ENCODE measurements at places on chromosomes 6 and 20.

DNA sequence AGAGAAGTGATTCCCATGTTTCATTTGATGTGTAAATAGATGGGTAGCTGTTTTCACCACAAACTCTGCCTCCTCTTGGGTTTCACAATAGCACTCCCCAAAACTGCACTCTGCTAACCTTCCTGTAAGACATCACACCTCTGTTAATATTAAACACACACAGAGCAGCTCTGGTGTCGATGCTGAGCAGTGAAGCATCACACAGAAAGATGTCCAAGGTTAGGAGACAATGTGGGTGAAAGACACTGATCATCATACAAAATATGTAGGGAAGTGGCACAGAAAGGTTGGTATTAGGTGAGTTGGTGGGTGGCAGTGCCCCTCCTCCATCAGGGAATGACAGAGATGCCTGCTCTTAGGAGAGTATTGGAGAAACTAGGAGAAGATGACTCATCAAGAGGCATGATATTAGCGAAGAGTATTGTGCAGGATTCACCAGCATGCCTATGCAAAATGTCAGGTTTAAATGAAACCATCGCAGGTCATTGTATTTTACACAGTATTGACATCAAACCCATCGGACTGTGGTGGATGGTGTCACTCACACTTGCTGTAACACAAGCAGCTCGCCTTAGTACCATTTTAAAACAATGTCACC is 199.7 kb downstream of the TBXT start:
- H3K4me3 ChIP-seq, result no peak overlapping the region
- no peak overlapping the region for H3K27ac ChIP-seq
- no peaks in the 10 kb centered on the region for H3K4me1 ChIP-seq
- no peaks in the 10 kb centered on the region for H3K27me3 ChIP-seq

- H3K4me1 ChIP-seq, result no peaks in the 10 kb centered on the region
- no peak overlapping the region for H3K4me3 ChIP-seq
- DNase-seq, result no peak
- H3K27me3 ChIP-seq, result no peaks in the 10 kb centered on the region
- no peaks in the 10 kb centered on the region for H3K36me3 ChIP-seq
- H3K27ac ChIP-seq, result no peak overlapping the region
Observed at GRCh38 chr20:23396950-23397627, 24.2 kb downstream of the NAPB start.

DNA sequence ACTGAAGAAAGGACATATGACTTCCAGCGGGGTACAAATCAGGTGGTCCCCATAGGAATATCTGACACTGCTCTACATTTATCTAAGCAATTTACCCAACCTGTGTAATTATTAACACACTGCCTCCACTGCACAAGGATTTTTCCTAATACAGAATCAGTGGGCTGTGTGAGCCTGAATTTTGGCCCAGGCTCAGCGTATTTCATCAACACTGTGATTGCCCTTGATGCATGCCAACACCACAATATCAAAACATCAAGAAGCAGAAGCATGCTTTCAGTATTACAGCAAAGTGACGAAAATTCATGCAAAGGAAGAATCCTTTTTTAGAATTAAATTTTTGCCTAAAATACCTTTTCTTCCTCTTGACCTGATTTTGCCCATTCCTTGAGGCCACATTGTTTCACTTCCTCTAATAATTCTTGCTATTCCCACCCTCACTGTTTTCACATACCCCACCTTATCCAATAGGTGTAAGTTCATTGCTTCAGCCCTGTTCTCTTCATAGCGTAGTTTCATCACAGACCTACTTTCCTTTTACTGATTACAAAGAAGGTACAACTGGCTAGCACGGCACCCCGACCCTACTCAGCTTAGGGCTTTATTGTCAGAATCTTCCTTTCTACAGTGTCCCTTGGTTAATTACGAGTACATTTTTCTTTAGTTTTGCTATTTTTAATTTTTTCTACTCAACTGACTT is 83.7 kb upstream of the PTCHD4 start:
- H3K36me3 ChIP-seq, result no peaks in the 10 kb centered on the region
- no peak overlapping the region for H3K27ac ChIP-seq
- H3K4me1 ChIP-seq, result no peaks in the 10 kb centered on the region
- DNase-seq, result no peak
- H3K4me3 ChIP-seq, result no peak overlapping the region

GRCh38 chr6:21802175-21802822 is 208.7 kb downstream of the SOX4 start:
- H3K36me3 ChIP-seq, result no peaks in the 10 kb centered on the region
- H3K4me3 ChIP-seq, result no peak overlapping the region
- H3K4me1 ChIP-seq, result no peaks in the 10 kb centered on the region
- no peak for DNase-seq

DNA sequence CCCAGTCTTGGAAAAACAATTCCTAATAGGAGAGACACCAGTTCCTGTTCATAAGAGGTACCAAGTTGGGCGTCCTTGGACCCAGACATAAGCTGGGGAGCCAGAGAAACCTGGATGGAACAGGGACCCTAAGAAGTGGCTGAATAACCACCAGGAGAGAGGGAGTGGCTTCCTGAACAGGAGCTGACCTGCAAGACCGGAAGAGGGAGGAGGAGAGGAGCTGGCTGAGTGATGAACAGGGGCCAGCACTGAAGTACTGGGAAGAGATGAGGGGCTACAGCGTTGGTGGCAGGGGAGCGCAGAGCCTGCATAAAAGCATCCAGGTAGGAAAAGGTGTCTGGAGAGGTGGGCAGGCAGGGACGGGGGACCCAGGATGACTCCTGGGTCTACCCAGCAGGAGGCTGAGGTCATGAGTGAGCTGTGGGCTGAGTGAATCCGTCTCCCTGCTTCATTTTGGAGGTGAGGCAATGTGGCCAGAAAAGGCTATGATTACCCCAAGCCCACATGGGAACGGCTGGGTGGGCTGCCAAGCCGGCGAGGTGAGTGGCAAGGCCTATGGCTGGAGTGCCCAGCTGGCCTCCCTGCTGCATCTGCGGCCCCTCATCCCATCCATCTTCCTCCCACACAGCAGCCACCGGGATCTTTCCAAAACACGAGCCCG is 34.4 kb upstream of the ZFAND3 start:
- no peaks in the 10 kb centered on the region for H3K36me3 ChIP-seq
- no peak overlapping the region for H3K4me3 ChIP-seq
- H3K27me3 ChIP-seq, result no peaks in the 10 kb centered on the region
- H3K4me1 ChIP-seq, result no peaks in the 10 kb centered on the region

DNA sequence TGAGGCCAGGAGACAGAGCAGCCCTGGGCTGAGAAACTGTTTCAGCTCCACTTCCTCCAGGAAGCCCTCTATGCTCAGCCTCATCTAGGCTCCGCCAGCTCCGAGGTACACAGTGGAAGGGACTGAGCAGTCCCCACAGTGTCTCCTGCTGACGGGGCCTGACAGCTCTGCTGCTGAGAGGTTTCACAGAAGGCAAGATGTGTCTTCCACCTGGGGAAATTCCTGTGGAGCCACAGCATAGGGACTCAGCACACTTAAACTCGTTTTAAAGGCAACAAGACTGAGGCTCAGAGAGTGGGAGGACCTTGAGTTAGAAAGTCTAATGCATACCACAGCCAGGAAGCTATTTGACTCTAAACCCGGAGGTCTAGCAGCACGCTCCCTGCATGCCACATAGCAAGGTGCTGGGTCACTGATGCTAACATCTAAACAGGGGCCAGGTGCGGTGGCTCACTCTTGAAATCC is 6.8 kb downstream of the ADA start:
- no peak for DNase-seq
- no peak overlapping the region for H3K27ac ChIP-seq

DNA sequence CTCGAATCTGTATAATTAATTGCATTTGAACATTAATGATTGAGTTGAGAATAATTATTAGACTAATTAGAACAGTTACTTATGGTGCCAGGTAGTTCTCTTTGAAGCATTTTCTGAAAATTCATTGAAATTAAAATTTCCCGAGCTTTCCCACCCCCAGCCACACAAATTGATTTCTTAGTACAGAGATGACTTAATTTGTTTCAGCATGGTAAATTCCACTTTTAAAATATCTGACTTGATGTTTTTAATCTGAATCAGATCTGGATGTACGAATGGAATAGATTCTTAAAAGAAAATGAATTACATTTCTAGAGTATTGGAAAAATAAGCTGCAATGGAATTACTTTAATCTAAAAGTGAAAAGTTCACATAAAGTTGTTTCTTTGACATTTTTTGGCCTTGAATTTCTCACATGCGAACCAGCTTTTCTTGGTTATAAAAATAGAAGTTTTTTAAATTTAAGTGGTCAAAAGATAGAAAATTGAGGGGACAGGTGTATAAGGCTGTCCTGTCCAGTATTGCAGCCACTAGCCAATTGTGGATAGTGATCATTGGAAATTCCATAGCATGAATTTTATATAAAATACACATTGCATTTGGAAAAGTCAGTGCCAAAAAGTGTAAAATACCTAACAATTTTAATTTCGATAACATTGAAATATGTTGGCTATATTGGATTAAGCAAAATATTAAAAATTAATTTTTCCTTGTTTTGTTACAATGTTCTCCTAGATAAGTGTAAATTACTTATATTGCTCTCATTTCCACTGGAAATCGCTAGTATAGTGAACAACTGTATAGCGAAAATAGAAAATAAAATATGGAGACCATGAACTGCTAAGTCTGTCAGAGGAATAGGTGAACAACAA is 102.9 kb downstream of the OR2B2 start:
- no peak overlapping the region for H3K4me3 ChIP-seq
- no peak overlapping the region for H3K27ac ChIP-seq
- H3K36me3 ChIP-seq, result no peaks in the 10 kb centered on the region
- H3K4me1 ChIP-seq, result no peaks in the 10 kb centered on the region
- peaks cover 9% of the 10 kb centered on the region for H3K27me3 ChIP-seq
- no peak for DNase-seq

DNA sequence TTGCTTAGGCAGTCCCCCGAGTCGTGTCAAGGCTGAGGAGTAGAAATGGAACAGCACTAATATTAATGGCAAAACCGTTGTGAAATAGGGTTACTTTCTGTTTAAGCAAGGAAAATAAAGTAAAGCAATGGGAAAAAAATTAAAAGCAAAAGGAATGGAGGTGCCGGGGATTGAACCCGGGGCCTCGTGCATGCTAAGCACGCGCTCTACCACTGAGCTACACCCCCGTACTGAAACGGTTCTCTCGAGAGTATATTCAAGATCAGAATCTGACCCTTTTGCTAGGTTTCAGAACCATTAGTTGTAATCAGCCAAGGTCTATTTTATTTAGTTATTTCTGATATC is 85.5 kb downstream of the TRIM27 start:
- no peaks in the 10 kb centered on the region for H3K36me3 ChIP-seq
- H3K4me3 ChIP-seq, result peak overlapping the region; percentile 41
- H3K4me1 ChIP-seq, result no peaks in the 10 kb centered on the region
- peak; percentile 41 for DNase-seq
- peaks cover 5% of the 10 kb centered on the region for H3K27me3 ChIP-seq

- H3K36me3 ChIP-seq, result no peaks in the 10 kb centered on the region
- H3K4me3 ChIP-seq, result no peak overlapping the region
- H3K4me1 ChIP-seq, result peaks cover 40% of the 10 kb centered on the region
- peak overlapping the region; percentile 1 for H3K27ac ChIP-seq
Observed at GRCh38 chr6:136566007-136566487, 15.8 kb upstream of the MAP7 start.

DNA sequence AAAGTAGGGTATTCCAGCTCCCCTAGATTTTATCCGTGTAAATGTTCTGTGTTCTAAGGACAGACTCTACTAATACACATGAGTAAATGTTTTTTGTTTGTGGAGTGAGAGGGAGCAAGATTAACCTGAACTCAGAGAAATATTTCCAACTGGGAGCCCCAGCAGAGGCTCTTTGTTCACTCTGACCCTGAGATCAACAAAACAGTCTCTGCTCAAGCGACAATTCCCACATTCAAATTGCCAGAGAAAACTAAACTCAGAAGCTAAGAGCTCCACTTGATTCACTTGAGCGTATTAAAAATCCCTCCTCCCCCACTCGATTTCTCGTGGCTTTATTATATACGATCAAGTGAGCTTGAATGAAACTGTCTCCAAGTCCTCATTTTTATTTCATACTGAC is 413.9 kb upstream of the JARID2 start:
- no peak overlapping the region for H3K4me3 ChIP-seq
- DNase-seq, result no peak
- H3K36me3 ChIP-seq, result no peaks in the 10 kb centered on the region
- H3K27ac ChIP-seq, result no peak overlapping the region

- H3K4me3 ChIP-seq, result no peak overlapping the region
- H3K27ac ChIP-seq, result no peak overlapping the region
- no peaks in the 10 kb centered on the region for H3K36me3 ChIP-seq
- no peak for DNase-seq
Observed at GRCh38 chr6:142617158-142617557, 315.4 kb downstream of the ADGRG6 start.

DNA sequence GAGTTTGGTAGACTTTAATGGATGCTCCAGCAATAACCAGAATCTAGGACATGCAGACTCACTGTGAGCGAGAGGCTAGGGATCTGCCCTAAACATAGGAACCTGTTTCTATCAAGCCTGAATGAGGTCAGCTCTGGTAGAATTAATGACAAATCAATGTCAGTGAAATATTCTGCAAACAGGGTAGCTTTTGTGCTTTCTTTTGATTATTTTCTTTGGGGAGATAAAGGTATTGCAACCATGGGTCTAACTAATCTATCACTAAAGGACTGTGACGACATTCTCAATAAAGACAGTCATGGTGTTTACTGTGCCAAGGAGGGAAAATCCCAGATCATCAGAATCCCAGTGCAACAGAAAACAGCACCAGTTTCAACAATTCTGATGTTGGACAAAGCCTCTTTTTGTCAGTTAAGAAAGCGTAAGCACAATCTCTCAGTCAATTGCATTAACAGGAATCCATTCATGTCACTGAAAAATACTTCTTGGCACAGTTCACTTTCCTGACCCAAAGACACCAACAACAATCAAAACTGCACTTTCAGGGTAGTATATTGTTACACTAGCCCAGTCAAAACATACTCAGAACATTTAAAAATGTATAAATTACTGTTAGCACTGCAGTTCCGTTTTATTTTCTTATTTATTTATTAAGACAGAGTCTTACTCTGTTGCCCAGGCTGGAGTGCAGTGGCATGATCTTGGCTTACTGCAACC is 36.8 kb upstream of the SMIM29 start:
- H3K36me3 ChIP-seq, result no peaks in the 10 kb centered on the region
- no peaks in the 10 kb centered on the region for H3K27me3 ChIP-seq
- H3K4me1 ChIP-seq, result peaks cover 9% of the 10 kb centered on the region
- no peak for DNase-seq

DNA sequence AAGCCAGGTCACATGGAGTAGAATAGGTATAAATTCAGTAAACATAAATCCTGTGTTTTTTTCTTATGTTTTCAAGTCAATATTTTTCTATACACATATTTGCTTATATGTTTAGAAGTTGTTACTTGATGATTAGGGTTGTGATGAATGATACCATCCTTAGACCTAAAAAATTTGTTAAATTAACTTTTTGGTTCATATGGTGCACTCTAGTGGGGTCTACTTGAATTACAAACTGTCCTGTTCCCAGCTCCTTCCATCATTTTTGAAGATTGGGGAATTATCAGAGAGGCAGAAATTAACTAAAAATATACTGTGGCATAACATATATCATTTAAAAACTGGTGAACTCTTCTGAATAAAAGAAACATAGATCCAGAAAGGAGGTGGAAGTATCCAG is 48.3 kb upstream of the RIPPLY2 start:
- no peak overlapping the region for H3K4me3 ChIP-seq
- no peaks in the 10 kb centered on the region for H3K36me3 ChIP-seq
- no peaks in the 10 kb centered on the region for H3K27me3 ChIP-seq
- no peaks in the 10 kb centered on the region for H3K4me1 ChIP-seq
- DNase-seq, result no peak
- no peak overlapping the region for H3K27ac ChIP-seq

Data from pancreas (tissue), 10 donors.